Brain pericyte (primary cell): ENCODE measurements at places on chromosomes 5 and 9.

DNA sequence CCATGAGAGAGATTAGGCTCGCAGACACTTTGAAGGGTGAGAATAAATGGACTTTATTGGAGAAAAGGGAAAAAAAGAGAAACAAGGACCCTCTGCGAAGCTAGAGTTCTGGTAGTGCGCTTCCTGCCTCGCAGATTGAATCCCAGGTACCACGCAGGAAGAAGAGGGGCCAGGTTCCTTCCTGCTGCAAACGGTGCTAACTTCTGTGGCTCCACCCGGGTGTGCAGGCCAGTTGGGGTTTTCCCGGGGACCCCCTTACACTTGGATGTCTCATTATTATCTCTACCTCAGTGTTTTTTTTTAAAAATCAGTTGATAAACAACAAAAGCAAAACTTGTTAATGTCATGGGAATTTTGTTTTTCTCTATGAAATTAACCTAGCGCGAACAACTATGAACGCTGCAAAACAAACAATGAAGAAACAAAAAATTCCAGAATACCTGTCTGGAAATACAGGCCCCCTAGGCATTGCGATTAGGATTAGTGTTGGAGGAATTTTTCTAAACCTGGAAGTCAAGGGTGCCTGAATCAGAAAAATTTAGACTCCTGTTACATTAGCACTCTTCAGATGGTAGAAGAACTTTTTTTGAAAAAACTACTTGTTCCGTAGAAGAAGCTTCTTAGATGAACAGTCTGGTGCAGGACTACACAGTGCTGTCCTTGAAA is 414.5 kb downstream of the MAN2A1 start:
- no peak for DNase-seq

GRCh38 chr9:114143234-114143633 is 12.1 kb upstream of the COL27A1 start:
- no peak for DNase-seq

DNA sequence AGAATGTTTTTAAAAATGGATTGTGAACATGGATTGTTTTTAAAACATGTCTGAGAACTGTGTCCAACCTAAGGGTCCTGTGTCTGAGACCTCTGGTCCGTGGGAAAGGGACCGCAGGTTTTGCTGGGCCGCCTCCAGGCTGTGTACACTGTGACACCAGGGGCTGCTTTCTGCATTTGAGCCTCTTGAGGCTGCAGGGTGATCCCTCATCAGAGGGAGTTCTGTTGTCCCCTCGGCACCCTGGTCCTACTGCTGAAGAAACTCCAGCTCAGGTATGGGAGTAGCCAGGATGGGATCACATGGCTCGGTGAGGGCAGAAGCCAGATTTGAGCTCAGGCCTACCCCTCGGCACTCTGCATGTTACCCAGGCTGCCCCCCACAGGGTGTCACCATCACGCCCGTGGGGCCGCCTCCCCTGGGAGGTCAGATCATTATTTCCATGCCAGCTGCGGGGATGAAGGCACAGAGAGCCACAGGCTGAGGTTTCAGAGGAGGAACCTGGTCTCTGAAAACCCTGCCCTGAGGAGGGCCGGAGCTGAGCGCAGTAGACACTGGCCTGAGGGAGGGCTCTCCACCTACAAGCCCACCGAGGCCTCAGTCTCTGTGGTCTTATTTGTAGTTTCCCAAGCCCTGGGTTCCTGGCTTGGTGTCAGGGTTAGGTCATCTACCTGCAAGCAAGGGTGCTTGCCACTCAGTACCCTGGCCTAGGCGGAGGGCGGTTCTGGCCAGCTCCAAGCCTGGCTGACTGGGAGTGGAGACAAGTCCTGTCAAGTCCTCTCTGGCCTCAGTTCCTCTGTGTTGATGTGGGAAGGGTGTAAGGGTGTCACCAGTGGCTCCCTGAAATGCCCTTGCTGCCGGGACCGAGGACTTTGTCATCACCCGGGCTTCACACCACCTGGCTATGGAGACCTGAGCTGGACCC is 2.8 kb downstream of the PRR7 start:
- no peak for DNase-seq

GRCh38 chr5:73654171-73654811 is 28.3 kb downstream of the ARHGEF28 start:
- DNase-seq, result no peak

DNA sequence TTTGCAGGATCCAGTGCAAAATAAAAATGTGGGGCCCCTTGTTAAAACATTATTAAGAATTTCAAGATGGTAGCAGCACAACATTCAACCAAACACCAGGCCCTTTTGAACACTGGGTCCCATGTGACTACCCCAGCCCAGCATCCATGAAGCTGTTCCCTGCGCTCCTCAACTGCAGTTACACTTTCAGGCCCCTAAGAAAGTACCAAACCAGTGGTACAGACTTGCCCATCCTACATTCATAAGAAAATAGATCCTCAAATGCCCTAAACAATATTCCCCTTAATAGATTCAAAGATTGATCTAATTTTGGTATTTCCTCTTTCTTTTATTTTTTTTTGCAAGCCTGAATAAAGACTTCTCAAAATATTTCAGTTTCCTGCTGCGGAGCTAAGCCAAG is 201.7 kb downstream of the EFNA5 start:
- no peak for DNase-seq

- no peak for DNase-seq
Measured at GRCh38 chr9:110541950-110542349, 37.6 kb downstream of the SVEP1 start.

GRCh38 chr5:133838286-133838685 is 130.1 kb downstream of the C5orf15 start:
- no peak for DNase-seq

DNA sequence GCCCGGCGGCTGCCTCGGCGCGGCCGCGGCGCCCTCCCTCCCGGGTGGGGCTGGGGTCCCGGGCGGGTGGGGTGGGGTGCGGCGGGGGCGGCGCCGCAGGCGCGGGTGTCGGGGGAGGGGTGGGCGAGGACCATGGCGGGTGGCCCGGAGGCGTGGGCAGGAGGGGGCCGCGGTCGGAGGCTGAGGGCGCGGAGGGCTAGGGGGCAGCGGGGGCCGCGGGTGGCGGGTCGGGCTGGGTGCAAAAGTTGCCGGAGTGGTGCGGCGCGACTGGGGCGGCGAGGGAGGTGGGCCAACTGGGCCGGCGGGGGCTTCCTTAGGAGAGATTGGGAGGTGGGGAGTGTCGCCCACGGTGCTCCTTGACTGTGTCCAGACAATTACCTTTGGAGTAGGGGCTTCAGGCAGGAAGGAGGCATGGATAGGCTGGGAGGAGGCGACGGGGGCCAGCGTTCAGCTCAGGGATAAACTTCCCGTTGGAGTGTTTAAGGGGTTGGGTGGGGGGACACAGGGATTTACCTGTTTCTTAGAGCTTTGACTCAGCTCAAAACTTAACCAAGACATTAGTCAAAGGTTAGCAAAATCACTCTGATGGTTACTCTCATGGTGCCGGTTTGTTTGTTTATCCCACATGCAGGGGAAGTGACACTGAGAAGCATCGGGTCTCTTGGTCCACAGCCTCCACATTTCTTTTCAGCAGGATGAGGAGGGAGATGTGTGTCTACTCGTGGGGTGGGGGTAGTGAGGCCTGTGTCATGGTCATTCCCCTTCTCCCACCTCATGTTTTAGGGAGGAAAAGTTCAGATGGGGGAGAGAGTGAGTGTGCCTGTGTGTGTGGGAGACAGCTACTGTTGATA is 859 bp downstream of the CSNK1G3 start:
- DNase-seq, result no peak

GRCh38 chr5:163586531-163586956 is 81.1 kb downstream of the MAT2B start:
- no peak for DNase-seq

DNA sequence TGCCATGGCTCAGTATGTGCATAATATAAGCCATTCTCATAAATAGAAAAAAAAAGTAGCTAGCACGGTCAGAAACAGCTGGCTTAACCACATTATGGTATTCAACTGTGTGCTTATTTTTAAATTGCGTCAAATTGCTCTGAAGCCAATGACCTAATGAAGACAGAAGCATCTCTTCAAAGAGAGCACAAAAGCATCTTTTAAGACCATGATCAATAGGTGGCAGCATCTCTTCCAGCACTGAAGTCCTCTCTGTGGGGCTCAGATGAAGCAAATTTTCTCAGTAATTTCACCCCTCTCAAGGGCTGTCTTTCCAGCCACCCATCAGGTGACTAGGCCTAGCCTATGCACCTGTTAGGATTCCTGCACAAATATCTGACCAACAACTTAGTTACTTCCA is 251.4 kb downstream of the GLIS3 start:
- peak; percentile 11 for DNase-seq

GRCh38 chr5:151155775-151156506 is 1.6 kb downstream of the ANXA6 start:
- DNase-seq, result no peak

DNA sequence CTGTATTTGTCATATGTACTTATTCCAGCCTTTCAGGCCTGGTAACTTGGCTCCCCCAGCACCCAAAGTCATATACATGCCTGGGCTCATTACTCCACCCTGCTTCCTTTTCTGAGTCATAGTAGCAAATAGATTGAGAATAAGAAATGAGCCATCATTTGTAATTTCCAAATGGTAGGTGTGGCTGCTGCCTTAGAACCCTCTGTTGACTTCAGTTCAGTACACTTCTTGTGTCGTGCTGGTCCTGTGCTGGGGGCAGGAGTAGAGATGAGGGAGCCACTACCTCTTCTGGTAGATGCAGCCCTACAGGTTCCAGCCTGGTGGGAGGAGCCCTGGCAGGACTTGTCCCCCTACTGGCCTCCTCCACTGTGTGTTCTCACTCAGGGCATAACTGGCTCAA is 11.1 kb downstream of the GM2A start:
- no peak for DNase-seq

DNA sequence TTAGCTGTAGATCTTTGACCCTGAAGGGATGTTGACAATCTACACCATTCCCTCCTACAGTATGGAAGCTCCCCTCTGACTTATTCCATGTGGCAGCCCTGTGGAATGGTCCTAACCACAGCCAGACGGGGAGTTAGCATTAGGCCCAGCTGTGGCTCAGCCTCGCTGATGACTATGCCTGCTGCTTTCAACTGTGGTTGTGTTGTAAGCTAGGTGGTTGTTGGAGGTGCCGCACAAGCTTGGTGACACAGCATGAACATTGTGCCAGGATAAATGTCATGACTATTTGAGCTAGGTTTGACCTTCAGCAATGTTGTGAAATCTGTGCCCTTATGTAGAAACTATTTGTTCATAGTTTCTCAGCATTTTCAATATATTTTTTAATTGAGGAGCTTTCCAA is 40.6 kb downstream of the SGCD start:
- DNase-seq, result no peak

- no peak for DNase-seq
Measured at GRCh38 chr5:154523104-154523503, 45.1 kb upstream of the HAND1 start.

- DNase-seq, result no peak
Measured at GRCh38 chr9:105127863-105128220, 116.6 kb upstream of the SLC44A1 start.

GRCh38 chr5:117473165-117473564 is 898.5 kb upstream of the SEMA6A start:
- no peak for DNase-seq

- no peak for DNase-seq
Measured at GRCh38 chr5:130335117-130335516, 430.9 kb downstream of the CHSY3 start.

GRCh38 chr5:111266491-111266890 is 42.3 kb downstream of the CAMK4 start:
- no peak for DNase-seq

GRCh38 chr5:143174714-143175398 is 228.6 kb downstream of the NR3C1 start:
- DNase-seq, result no peak

DNA sequence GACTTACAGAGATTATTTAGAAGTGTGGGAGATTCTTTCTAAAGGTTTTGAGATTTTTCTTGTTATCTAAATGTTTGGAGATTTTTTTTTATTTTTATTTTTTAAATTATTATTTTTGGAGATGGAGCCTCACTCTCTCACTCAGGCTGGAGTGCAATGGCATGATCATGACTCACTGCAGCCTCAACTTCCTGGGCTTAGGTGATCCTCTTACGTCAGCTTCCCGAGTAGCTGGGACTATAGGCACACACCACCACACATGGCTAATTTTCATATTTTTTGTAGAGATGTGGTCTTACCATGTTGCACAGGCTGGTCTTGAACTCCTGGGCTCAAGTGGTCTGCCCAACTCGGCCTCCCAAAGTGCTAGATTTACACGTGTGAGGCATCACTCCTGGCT is 694.5 kb downstream of the TLE1 start:
- no peak for DNase-seq

DNA sequence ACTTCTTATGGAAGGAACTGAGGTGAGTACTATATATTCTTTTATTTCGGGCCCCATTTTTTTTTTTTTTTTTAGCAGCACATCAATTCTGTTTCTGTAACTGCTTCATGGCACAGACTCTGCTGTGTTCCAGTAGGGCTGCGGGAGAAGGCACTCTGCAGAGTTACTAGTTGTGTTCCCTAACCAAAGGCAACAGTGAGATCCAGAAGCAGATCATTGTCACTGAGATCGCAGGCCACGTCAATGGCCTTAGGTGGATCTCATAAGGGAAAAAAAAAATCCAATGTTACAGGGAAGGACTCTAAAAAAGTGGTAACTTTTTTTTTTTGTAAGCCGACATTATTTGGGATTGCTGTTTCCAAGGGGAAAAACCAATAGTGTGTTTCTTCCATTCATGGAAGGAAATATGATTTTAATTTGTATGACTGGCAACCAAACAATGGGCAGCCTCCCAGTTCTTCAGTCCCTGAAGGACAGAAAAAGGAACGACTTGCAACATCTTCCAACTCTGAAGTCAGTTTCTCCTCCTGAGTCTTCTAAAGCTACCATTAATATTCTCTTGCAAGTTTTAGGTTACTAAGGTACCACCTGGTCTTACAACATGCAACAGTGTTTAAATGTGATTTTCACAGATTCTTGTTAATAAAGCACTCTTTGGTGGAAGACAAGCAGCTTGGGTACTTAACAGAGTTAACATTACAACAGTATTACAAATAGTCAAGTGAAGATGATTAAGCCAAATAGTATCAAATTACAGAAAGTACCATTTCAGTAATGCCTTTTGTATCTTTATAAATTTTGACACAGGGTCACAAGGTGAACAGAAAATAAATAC is 52.8 kb downstream of the HABP4 start:
- DNase-seq, result no peak

- DNase-seq, result no peak
Measured at GRCh38 chr5:172453986-172454357, 353 bp downstream of the SH3PXD2B start.

- no peak for DNase-seq
Measured at GRCh38 chr9:13607481-13608441, 328.3 kb upstream of the MPDZ start.

DNA sequence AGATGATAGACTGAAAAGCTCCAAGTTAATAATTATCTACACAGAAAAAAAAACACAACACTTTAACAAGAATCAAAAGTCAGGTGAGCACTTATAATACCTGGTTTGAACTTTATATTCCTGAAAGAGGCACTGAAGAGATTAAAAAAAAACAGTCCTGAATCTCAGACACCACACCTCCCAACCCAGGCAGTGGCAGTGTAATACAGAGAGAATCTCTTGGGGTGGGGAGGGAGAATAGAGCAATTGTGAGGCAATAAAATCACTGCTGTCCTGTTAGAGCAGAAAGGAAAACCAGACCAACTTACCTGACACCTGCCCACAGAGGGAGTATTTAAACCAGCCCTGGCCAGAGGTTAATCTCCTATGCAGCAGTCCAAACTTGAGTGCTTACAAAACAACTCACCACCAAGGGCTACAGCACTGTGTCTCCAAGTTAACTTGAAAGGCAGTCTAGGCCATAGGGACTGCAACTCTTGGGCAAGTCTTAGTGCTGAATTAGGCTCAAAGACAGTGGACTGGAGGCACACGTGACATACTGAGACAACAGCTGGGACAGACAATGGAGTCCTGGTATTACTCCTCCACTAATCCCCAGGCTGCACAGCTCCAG is 54.2 kb downstream of the SLCO4C1 start:
- DNase-seq, result no peak

GRCh38 chr9:106843371-106843770 is 19.6 kb upstream of the ZNF462 start:
- no peak for DNase-seq
